Motor neuron (in vitro differentiated cells): ENCODE measurements at places on chromosomes 6 and 20. TPM values are rescaled to one million over a fixed set of nuclear protein-coding genes. Genes with fewer than 3 reads are reported as not detected.

- no peak for ATAC-seq
Measured at GRCh38 chr6:113489952-113490746, 367.0 kb upstream of the MARCKS start.

DNA sequence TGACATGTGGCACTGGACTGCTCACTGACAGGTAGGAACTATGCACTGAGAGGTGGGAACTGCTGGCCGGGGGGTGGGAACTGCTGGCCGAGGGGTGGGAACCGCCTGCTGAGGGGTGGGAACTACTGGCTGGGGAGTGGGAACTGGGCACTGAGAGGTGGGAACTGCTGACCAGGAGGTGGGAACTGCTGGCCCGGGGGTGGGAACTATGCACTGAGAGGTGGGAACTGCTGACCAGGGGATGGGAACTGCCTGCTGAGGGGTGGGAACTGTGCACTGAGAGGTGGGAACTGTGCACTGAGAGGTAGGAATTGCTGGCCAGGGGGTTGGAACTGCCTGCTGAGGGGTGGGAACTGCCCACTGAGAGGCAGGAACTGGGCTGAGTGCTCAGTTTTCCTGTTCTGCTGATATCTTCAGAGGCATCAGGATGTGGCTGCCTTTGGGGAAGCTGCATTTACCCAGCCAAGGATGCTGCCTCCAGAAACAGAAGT lies 90.2 kb downstream of the THBS2 start:
- ATAC-seq = no peak

The CLDN20 gene
- 1.5 and 2.1 TPM in 2 replicates for total RNA-seq

The PI16 gene
- total RNA-seq = not detected in 2 replicates

- no peak for ATAC-seq
Measured at GRCh38 chr6:4687656-4687988, 88.6 kb upstream of the CDYL start.

The GNAS-AS1 gene
- 0.50 and 1.2 TPM in 2 replicates for total RNA-seq

- ATAC-seq = no peak
Measured at GRCh38 chr20:17614812-17615644, 45.2 kb downstream of the DSTN start.

The PLN gene
- total RNA-seq = 0.21 and 0.32 TPM in 2 replicates

The SLC44A4 gene
- 0.11 and 0.56 TPM in 2 replicates for total RNA-seq
